ENCODE measurements at places on chromosomes 3 and 15. TPM values are rescaled to one million over a fixed set of nuclear protein-coding genes. Genes with fewer than 3 reads are reported as not detected.

Gene STX19
- total RNA-seq = not detected

- DNase-seq = no peak
Observed at GRCh38 chr3:48532271-48532976, 24.2 kb downstream of the PFKFB4 start.

DNA sequence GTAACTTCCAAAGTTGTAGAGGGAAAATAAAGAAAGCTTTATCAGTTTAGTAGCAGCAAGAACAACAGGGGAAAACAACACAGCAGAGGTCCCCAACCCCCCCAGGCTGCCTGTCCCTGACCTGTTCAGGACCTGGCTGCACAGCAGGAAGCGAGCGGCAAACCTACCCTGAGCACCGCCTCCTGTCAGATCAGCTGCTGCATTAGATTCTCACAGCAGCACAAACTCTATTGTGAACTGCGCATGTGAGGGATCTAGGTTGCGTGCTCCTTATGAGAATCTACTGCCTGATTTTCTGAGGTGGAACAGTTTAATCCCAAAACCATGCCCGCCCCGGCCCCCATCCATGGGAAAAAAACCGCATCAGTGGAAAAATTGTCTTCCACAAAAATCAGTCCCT is 40.3 kb downstream of the USP50 start:
- DNase-seq = no peak

GRCh38 chr15:89874926-89875564 is 18.7 kb downstream of the AP3S2 start:
- DNase-seq = peak; percentile 63

Measured in frontal cortex (tissue), 4 donors.